ENCODE measurements at places on chromosomes 7 and 10.

- H3K4me3 ChIP-seq = no peak overlapping the region
- no peak for DNase-seq
- peaks cover 7% of the 10 kb centered on the region for H3K4me1 ChIP-seq
- no peak overlapping the region for H3K27ac ChIP-seq
- H3K36me3 ChIP-seq = no peaks in the 10 kb centered on the region
Observed at GRCh38 chr7:93245525-93246432, 13.6 kb downstream of the VPS50 start.

DNA sequence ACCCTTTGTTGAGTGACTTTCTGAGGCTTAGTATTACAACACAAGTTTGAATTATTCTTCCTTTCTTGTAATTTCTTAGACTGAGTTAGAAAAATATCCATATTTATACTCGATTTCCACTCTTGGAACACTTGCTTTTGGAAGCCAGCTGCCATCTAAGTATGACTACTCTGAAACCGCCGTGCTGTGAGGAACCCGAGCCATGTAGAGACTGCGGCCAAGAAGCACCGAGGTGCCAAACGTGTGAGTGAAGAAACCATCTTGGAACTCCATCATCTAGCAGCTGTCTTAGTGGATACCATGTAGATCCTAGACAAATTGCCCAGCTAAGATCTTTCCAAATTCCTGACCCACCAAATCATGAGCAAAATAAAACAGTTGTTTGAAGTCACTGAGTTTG is 49.7 kb upstream of the PRKAR2B start:
- no peak for DNase-seq
- no peak overlapping the region for H3K4me3 ChIP-seq
- no peaks in the 10 kb centered on the region for H3K36me3 ChIP-seq
- H3K27ac ChIP-seq = no peak overlapping the region
- H3K27me3 ChIP-seq = peaks cover 5% of the 10 kb centered on the region
- no peaks in the 10 kb centered on the region for H3K4me1 ChIP-seq

DNA sequence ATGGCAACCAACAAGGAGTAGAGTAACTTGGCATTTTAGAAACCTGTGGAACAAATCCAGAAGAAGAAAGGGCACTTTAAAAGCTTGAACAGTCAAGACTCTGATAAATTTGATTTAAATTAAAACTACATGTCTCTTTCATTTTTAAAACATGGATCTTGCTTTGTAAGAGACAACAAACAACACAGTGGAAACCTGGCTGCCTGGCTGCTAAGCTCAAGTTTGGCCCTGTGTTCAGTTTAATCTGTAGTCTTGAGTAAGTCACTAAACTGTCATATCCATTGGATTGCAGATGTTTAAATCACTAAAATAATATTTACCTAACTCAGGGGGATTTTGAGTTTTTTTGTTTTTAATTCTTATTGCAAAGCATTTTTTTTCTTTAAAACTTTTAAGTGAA is 374.9 kb upstream of the SEMA3D start:
- DNase-seq = no peak
- no peaks in the 10 kb centered on the region for H3K36me3 ChIP-seq
- no peaks in the 10 kb centered on the region for H3K27me3 ChIP-seq
- H3K4me3 ChIP-seq = no peak overlapping the region
- H3K27ac ChIP-seq = no peak overlapping the region
- H3K4me1 ChIP-seq = no peaks in the 10 kb centered on the region

DNA sequence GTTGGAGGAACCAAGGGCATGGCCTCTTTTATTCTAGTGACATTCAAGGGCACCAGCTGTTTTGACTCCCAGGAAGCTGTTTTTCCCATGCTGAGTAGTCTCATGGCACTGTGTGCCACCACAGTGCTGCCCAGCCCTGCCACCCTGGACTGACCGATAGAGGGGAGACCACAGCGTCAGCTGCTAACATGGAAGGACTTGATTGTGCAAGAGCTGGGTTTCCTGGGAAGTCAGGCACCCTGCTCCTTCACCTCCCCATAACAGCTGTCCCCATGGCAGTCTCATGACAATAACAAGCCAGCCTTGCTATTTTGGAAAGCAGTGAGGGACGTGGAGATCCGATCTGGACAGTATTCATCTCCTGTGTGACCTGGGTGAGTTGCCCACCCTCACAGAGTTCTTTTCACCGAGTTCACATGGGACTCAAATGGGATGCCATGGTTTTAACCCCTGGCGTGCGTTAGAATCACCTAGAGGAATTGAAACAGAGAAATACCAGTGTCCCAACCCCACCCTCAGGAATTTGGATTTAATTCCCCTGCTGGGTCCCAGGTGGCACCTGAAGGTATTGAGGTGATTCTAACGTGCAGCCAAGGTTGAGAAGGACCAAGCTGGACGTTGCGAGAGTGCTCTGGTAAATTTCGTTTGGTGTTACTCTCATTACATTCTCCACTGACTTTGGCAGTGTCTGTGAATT is 174.8 kb downstream of the CELF2 start:
- peak overlapping the region; percentile 73 for H3K27ac ChIP-seq
- peaks cover 89% of the 10 kb centered on the region for H3K4me1 ChIP-seq
- no peaks in the 10 kb centered on the region for H3K27me3 ChIP-seq
- H3K4me3 ChIP-seq = no peak overlapping the region
- no peak for DNase-seq
- peaks cover 89% of the 10 kb centered on the region for H3K36me3 ChIP-seq

DNA sequence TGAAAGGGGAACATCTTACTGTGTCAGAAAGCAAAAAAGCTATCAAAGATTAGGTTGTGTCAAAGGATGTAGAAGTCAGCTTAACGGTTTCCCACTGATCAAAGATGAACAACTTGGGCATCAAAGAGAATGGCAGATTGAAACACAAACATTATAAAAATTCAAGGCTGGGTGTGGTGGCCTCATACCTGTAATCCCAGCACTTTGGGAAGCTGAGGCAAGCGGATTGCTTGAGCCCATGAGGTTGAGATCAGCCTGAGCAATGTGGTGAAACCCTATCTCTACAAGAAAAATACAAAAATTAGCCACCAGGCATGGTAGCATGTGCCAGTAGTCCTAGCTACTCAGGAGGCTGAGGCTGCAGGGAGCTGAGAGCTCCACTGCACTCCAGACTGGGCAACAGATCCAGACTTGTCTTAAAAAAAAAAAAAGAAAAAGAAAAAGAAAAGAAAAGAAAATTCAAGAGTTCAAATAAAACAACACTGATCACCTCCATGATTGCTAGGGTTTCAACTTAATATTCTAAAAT is 34.5 kb downstream of the RTKN2 start:
- H3K4me3 ChIP-seq = peak overlapping the region; percentile 30
- peaks cover 30% of the 10 kb centered on the region for H3K4me1 ChIP-seq
- DNase-seq = no peak
- peak overlapping the region; percentile 47 for H3K27ac ChIP-seq
- peaks cover 26% of the 10 kb centered on the region for H3K36me3 ChIP-seq

DNA sequence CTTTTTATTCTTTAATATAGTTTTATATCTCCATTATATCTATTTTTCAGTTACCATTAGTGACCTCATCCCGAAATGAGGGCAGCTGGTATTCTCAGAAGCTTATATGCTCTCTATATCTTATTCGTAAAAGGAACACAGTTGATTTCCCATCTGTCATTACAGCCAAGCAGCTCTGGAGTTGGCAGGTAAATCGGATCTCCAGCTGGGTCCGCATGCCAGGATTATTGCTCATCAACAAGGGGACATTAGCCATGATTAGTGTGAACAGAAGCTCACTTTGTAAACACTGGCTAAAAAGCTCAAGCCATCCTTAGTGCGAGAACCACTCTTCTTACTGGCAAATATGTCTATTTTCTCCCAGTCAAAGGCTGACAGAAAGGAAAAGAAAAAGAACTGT is 180.3 kb downstream of the NPSR1 start:
- no peak overlapping the region for H3K27ac ChIP-seq
- H3K4me3 ChIP-seq = no peak overlapping the region
- no peak for DNase-seq
- H3K36me3 ChIP-seq = no peaks in the 10 kb centered on the region
- H3K27me3 ChIP-seq = peaks cover 2% of the 10 kb centered on the region

DNA sequence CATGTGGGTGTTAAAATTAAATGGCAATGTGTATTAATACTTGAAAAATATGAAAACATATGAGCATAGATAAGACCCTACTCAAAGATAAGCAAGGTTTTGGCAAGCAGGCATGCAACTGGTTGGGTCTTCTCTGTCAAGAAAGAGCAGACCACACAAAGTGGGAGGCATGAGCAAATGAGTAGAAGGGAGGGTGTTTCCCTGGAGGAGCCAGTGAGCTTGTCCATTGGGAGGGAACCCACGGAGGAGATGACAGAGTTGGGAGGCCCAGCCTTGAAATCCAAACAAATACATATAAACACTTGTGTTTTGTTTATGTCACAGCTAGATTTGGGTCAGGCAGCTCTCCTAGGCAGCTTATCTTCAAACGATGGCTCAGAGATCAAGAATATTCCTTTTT is 134.5 kb upstream of the CXCL12 start:
- no peak for DNase-seq
- no peaks in the 10 kb centered on the region for H3K27me3 ChIP-seq
- no peak overlapping the region for H3K27ac ChIP-seq
- no peaks in the 10 kb centered on the region for H3K4me1 ChIP-seq
- no peaks in the 10 kb centered on the region for H3K36me3 ChIP-seq
- H3K4me3 ChIP-seq = no peak overlapping the region

DNA sequence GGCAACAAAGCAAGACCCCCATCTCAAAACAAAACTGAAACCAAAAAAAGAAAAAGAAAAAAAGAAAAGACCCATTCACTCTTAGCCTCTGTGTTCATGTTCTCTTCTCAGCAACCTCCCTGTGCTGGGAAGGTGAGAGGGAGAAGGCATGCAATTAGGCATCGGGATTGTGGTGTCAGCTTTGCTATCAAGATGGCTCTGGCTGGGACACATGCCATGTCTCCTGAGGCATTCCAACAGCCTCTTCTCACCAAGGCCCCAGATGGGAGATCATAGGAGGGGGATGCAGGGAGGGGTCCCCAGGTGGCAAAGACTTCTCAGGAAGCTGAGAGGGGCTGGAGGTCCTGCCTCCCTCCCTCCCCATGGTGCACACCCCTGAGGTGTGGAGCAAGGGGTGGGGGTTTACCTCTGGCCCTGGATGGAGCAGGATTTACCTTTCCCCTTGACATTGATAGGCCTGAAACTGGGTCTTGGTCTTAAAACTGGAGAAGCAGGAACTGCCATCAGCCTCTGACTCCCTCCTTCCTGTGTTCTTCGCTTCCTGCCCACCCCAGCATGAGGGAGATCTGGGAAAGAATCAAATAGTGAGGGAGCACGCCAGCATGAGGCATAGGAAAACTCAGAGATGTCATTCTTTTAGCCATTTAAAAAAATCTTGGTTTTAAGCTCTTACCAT is 96.2 kb upstream of the DUSP5 start:
- H3K4me3 ChIP-seq = no peak overlapping the region
- no peaks in the 10 kb centered on the region for H3K36me3 ChIP-seq
- DNase-seq = no peak
- no peak overlapping the region for H3K27ac ChIP-seq
- H3K27me3 ChIP-seq = peaks cover 6% of the 10 kb centered on the region
- peaks cover 9% of the 10 kb centered on the region for H3K4me1 ChIP-seq

DNA sequence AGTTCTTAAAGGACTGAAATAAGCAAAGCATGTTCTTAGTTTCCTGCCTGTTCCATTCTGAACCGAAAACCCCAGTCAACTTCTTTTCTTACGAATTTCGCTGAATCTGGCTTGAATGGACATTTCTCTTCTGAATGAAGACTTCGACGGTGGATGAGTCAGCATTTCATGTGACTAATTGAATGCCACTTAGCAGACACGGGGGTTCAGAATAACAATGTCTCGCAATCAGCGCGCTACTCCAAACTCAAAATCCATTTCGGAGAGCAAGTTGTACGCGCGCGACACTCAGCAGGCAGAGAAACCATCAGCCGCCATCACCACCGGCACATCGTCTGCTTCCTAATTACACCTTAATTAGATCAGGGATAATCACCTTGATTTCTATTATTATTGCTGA is 239.0 kb upstream of the KLF6 start:
- H3K27me3 ChIP-seq = peaks cover 3% of the 10 kb centered on the region
- no peak for DNase-seq
- H3K36me3 ChIP-seq = peaks cover 2% of the 10 kb centered on the region
- no peak overlapping the region for H3K4me3 ChIP-seq
- no peak overlapping the region for H3K27ac ChIP-seq

DNA sequence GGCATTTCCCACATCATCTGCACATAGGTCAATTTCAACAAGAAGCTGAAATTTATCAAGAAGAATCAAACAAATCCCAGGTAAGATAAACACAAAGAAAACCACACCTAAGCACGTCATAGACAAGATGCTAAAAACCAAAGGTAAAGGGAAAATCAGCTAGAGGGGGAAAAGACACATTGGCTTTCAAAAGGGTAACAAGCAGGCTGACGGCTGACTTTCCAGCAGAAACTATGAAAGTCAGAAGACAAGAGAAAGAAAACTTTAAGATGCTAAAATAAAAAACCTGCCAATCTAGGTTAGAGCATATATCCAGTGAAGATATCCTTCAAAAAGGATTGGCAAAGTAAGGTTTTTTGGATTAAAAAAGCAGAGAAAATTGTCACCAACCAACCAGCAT is 59.9 kb upstream of the RHEB start:
- no peak overlapping the region for H3K27ac ChIP-seq
- no peak overlapping the region for H3K4me3 ChIP-seq
- no peaks in the 10 kb centered on the region for H3K27me3 ChIP-seq
- no peak for DNase-seq
